LoVo (cell line): ENCODE measurements at places on chromosomes 2 and 18.
A peak's percentile ranks its signal among the peaks of the same experiment; 100 is the strongest.

DNA sequence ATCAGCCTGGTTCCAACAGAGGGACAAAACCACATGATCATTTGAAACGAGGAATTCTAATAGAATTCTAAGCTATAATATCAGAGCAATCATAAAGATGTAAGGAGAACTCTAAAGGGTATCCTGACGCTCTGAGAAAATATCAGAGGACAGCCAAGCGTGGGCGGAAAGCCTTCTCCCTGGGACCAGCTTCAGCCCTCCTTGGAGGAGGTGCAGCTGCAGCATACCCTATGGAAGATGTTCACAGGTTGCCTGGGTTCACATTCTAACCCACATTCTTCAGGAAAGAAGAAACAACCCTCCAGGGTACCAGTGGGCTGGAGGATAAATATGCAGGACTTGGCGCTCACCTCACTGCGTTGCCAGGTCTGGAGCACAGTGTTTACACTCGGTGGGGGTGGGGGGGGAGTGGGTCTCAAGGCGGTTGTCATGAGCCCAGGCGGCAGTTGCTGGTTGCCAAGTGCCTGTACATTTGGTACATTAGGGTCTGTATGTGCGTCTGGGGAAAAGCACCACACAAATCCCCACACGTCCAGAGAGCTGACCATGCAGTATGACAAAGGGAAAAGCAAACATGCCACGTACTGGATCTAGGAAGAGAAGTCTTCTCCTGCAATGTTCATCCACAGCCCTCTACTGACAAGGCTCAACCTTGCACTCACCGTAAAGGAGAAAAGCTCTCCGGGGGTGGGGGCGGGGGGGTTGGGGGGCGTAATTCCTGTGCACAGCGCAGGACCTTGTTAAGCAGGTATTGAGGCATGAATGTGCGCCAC is 80.5 kb downstream of the CDH19 start:
- DNase-seq: no peak

GRCh38 chr2:178084273-178084672 is 11.7 kb upstream of the PDE11A start:
- no peak for DNase-seq

DNA sequence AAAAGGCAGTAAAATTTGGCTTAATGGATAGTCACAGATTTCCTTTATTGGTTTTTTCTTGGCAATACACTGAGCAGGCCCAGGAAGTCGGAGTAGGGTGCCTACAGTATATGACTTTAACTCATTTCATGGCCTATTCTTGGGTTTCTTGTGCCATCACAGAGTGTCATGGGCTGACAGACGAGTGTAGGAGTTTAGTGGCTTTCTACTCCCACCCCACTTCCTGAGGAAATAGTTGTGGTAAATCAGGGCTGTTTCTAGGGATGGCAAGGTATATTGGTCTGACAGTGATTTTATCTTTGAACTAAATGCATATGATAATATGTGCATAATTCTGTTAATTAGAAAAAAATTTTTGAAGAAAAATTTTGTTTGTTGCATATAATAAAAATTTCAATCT is 100.1 kb downstream of the PLCL1 start:
- no peak for DNase-seq

GRCh38 chr2:44912660-44913059 is 28.8 kb upstream of the SIX3 start:
- no peak for DNase-seq

- peak; percentile 41 for DNase-seq
Observed at GRCh38 chr2:241217320-241218031, 29.0 kb downstream of the ANO7 start.

DNA sequence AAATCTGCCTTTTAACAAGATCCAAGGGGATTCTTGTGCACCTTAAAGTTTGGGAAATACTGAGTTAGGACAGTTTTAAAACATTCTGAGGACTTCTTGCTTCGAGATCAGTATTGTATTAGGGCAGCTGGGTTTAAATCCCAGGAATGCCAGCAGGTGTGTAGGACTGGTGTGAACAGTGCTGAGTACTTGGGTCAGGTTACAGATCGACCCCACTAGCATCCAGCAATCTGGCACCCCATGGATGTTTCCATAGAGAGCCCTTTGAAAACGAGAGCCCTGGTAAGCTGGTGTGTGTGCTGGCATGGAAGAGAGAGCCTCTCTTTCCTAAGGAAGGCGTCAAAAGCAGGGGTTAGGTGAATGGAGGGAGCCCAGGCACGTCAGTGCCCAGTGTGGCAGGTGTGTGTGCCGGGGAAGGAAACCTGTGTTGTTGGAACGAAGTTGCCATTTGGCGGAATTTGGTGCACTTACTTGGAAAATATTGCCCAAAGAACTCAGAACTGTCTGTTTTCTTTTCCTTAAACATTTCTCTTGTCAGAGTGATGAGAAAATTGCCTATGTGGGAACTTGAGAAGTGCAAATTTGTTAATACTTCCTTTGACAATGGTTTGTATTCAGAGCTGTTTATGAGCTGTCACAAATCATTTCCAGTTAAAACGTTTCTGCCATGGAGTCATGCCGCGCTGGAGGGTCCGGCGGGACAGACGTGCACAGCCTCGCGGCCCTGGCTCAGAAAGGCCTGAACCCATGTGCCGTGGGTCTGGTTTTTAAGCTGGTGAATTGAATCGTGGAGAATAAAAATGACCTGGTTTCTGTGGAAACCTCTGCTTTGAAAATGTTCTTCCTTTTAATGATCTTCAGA is 38.1 kb downstream of the LDLRAD4 start:
- DNase-seq: no peak

DNA sequence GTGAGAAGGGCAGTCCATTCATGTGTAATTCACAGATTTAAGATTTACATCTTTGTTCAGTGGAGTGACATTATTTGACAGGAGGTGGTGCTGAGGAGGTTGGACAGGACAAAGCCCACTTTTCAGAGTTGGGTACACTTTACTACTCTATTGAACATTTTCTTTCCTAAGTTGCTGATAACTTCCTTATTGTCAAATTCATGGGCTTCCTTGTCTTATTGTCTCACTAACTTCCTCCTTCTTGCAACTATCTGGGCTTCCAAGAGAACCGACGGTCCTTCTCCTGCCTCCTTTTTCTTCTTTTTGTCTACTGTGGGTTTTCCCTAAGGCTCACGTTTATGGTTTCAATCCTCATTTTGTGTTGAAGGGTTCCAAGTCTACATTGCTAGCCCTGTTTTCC is 67.7 kb upstream of the DNMT3A start:
- DNase-seq: no peak

- DNase-seq: no peak
Observed at GRCh38 chr2:218149098-218149497, 17.7 kb downstream of the CXCR1 start.

- DNase-seq: no peak
Observed at GRCh38 chr18:68215931-68216330, 499.0 kb downstream of the TMX3 start.

GRCh38 chr2:25204190-25204838 is 35.9 kb upstream of the POMC start:
- DNase-seq: no peak

- DNase-seq: no peak
Observed at GRCh38 chr18:2180586-2180985, 390.7 kb downstream of the METTL4 start.

- peak; percentile 73 for DNase-seq
Observed at GRCh38 chr18:22703883-22704585, 229.1 kb upstream of the RBBP8 start.

DNA sequence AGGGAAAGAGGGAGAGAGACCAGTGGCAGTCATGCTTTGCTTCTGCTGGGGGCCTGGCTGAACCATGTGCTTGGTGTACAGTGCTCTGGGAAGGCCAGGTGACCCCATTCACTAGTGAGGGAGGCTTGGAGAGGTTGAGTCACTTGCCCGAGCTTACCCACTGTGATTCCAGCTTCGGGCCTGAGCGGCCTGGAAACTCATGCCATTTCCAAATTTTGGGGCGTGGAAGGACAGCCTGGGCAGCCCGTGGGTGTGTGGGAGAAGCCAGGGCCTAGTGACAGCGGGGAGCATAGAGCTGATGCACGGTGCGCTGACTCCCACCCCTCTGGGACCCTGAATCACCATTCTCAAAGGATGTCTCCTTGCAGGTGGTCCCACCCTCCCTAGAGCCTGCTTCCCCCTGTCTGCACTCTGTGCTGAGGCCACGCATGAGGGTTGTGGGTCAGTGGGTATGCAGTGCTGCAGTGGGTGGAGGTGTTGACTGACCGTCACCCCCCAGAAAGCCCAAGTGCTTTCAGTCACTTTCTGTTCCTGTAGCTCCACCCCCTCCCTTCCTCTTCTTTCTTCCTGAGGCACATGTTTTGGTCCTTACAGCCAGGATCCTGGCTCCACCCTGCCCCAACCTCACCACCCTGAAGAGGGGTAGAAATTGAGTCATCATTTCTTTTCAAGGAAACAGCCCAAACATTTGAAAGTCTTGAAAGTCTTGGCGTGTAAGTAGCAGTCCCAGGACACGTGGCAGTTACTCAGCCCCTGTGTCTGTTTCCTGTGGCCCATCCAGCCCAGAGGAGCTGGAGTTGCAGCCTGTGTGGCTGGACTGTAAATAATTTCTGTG is 69.3 kb upstream of the MCFD2 start:
- DNase-seq: peak; percentile 43

DNA sequence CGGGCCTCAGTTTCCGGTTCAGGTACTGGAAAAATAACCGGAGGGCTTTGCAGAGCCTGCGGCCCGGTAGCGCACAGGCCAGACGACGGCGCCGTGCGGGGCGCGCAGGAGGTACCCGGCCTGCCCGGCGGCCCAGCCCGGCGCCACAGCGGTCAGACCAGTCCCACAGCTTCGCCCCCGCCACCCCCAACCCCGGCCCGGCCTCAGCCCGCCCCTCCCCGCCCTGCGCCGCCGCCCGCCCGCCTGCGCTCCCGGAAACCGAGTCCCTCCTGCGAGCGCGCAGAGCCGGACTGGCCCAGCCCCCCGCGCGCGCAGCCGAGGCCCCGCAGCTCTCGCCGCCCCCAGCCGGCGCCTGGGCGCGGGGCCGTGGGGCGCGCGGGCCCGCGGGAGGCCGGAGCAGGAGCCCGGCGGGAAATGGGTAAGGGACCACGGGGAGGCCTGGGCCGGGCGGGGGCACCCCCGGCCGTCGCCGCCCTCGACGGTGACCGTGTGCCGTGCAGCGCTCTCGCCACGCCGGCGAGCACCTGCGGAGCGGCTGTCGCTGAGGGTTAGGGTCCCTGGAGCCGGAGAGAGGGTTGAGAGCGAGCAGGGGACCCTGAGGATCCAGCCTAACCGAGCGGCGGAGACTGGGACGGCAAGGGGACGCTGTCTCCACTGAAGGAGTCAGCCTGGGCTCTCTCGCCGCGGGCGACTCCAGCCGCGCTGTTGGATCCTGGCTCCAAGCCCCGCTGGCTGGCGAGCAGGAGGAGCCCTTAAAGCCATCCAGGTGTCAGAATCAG is 16.5 kb upstream of the PSD4 start:
- DNase-seq: peak; percentile 53

- peak; percentile 55 for DNase-seq
Observed at GRCh38 chr18:63511285-63511684, 30.9 kb upstream of the SERPINB12 start.

DNA sequence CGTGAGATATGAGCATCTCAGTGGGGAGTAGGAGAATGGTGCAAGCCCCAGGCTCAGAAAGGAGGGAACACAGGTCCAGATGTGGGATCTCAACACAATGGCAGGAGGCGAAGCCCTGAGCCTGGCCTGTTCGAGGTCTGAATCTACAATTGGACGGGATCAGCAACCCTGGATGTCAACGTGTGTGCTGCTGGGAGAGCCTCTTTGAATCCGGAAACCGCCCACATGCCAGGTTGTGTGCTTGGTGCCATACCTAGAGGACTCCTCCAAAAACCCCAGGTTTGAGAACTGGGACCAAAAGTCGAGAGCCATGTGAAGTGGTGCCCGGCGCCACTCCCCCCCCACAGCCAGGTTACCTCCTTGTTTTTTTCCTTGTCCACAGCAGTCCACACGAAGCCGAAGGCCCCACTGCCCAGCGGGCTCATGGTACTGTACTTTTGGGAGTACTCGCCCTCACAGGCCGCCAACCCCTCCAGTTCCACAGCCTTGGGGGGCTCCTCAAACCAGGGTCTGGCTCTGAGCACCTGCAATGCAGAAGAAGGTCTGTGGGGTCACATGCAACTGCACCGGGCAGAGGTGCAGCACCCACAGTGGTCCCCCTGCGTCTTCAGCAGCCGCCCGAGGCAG is 20.4 kb upstream of the MTERF4 start:
- no peak for DNase-seq

GRCh38 chr2:118371515-118371914 is 283.2 kb downstream of the INSIG2 start:
- peak; percentile 2 for DNase-seq

GRCh38 chr2:222240676-222241049 is 58.1 kb downstream of the PAX3 start:
- no peak for DNase-seq

DNA sequence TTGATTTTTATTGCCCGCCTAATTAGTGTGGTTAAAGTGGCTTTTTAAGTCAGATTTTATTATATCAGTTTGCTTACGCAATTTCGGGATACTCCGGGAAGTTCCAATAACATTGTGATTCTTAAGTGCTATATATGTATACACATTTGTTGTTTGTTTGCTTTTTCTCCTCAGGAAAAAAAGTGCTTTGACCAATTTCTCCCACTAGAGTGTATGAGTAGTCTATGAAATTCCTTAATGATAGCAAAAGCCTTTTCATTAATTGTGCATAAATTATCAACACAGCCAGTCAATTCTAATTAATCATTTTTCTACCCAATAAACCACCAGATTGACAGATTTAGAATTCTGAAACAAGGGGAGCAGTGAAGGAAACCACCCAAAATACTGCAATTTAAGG is 172.2 kb downstream of the DPP10 start:
- no peak for DNase-seq

DNA sequence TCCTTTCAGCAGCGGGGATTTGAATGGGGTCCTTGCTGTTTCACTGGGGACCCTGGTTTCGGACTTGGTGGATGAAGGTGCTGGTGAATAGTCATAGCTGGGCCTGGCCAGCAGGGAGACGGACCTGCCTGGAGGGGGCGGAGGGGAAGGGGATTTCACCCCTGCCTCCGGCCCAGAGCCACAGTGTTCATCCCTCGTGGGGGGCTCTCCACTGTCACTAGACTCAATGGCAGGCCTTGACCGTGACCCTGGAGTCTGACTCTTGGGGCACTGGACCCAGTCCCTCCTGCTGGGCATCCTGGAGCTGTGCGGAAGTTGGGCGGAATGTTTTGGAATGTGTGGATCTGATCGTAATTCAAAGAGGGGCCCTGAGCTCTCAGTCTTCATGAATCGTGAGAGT is 113.9 kb upstream of the LYPD1 start:
- no peak for DNase-seq

GRCh38 chr2:110829413-110830146 is 97.2 kb downstream of the ACOXL start:
- DNase-seq: no peak
